Smooth muscle cell of the brain vasculature (primary cell): ENCODE measurements at places on chromosomes 11 and 22.
A peak's percentile ranks its signal among the peaks of the same experiment; 100 is the strongest.

DNA sequence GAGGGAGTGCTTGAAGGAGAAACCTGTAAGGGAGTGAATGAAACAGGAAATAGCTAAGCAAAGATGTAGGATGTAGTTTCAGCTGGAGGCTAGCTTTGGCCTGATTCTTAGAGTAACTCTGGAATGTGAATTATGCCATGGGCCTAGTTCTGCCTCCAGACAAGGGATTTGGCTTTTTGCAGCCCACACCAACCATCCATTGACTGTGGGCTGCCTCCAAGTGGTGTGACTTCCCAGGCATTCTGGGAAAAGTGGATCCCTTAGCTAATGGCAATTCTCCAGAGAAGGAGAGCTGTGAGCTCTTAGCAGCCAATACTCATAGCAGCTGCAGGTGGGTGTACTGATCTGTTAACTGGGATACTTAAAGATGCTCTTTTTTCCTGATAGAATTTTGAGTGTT lies 2.0 kb upstream of the OR9I1 start:
- DNase-seq: no peak

DNA sequence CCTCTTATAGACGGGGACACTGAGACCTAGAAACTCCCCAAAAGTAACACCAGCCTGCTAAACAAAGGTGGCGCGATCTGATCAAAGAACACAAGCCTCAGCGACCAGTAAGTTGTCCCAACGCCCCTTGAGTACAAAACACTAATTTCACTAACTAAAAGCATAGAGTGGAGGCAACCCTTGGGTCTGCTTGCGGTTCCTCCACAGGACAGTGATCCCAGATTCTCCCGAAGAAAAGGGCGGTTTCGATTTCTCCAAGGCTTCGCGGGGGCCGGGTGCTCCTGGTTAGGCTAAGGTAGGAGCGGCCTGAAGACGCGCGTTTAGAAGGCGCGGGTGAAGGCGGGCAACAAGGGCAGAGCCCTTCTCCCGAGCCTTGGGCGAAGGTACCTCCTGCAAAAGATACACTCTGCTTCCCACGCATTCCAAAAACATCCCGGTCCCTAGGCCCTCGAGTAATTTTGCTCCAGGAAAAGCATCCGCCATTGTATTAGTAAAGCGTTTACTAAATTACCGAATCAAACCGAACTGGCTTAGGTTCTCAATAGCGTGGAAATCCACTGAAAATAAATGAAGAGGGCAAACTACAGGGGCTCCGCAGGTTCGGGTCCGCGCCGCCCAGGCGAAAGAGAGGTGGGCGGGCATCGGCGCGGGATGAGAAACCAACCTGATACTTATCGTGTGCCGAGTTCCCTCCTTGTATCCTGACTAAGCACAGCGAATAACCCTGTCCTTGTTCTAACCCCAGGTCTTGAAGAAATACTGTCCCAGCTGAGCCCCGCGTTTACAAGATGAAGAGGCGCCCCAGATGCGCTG lies 2.0 kb downstream of the WT1 start:
- DNase-seq: no peak

DNA sequence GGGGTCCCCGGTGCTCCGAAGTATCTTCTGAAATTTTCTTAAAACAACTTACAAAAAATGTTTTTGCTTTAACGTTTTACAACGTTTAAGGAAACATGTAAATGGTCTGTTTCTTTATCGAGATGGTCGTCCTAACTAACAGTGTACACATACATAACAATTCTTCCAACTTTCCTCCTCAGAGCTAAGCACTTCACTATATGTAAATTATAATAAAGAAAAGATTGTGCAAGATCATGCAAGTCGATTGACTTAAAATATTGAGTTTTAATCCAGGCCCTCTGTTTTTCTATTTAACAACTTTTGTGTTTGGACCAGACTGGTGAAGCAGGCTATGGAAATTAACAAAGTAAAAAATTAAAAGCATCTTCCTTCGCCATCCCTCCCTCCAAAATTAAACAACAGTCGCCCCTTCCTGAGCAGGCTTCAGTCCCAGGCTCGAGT lies 4.9 kb downstream of the ALX4 start:
- DNase-seq: no peak

DNA sequence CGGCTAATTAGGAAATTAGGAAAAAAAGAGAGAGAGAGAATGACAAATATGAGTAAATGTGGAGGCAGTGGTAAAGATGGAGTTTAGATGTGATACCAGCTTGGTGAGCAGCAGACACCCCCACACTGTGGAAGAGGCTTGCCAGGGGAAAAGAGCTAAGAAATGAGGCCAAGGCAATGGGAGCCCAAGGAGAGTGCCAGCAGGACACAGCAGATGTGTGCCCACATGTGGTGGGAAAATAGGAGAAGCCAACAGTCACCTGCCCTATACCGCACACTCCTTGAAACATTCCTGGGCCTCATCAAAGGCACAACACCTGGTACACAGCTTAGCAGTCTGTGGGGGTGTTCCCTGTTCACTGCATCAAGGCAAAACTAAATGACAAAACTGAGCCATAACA lies 104.9 kb downstream of the FAM76B start:
- no peak for DNase-seq

- no peak for DNase-seq
These were observed 110.2 kb downstream of the TEAD1 start for GRCh38 chr11:12784445-12784844.

GRCh38 chr11:10990160-10990559 lies 132.3 kb upstream of the ZBED5 start:
- DNase-seq: no peak

- no peak for DNase-seq
These were observed 299.7 kb downstream of the TTC28 start for GRCh38 chr22:28379951-28380350.

DNA sequence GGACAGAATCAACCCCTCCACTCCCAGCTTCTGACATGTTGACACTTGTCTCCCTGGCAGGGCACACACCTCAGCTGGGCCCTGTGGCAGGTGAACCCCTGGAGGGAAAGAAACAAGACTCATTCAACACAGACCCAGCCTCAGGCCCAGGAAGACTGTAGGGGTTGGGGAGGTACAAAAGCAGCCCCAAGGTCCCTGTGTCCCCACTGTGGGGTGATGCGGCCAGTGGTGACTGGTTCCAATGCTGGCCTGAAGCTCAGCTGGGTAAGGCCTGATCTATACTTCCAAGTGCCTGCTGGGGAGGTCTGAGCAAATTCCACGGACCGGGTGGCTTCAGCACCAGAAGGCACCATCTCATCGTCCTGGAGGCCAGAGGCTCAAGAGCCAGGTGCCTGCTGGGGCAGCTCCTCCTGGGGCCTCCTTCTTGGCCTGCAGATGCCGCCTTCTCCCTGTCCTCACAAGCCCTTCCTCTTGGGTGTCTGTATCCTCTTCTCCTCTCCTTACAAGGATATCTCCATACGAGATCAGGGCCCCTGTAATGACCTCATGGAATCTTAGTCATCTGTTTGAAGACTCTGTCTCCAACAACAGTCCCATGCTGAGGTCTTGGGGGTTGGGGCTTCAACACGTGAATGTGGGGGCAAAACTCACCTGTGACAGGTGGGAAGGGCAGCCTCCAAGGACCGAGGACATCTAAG lies 1492.1 kb downstream of the BRD1 start:
- no peak for DNase-seq

GRCh38 chr11:79564288-79564925 lies 123.6 kb upstream of the TENM4 start:
- DNase-seq: no peak

GRCh38 chr11:48122246-48122645 lies 94.4 kb upstream of the OR4B1 start:
- no peak for DNase-seq

- no peak for DNase-seq
These were observed 3.9 kb upstream of the ZBED5 start for GRCh38 chr11:10861799-10862198.

DNA sequence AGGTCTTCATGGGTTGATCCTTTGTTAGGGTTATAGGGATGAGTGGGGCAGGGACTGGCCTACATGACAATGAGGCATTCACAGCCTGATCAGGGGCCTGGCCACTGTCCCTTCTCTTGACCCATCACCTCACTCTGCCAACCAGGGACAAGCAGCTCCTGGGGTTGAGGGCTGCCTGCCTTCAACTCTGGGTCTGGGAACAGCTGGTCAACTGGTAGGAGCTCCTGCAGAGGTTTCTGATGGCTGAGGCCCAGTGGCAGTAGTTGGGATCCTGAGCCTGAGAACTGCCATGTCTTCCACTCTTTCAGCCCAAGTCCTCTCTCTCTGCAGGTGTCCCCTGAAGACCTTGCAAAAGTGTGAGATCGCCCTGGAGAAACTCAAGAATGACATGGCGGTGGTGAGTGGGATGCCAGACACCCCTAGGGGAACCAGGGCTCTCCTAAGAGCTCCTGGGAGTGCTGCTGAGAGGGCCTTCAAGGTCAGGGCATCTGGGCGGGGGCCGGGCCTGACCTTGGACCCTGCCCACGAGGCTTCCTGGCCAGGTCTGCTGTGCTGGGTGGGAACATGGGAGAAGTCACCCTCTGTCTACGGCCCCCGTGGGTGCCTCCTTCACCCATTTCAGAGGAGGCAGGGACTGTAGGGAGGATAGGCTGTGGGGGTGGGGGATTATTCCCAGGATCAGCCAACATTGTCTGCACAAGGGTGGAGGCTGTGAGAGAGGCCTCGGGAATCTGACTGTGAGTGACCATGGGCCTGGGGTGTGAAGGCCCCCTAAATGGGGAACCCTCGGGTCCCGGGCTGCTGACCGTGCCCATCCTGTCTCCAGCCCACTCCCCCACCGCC lies 76.8 kb downstream of the MED15 start:
- no peak for DNase-seq

DNA sequence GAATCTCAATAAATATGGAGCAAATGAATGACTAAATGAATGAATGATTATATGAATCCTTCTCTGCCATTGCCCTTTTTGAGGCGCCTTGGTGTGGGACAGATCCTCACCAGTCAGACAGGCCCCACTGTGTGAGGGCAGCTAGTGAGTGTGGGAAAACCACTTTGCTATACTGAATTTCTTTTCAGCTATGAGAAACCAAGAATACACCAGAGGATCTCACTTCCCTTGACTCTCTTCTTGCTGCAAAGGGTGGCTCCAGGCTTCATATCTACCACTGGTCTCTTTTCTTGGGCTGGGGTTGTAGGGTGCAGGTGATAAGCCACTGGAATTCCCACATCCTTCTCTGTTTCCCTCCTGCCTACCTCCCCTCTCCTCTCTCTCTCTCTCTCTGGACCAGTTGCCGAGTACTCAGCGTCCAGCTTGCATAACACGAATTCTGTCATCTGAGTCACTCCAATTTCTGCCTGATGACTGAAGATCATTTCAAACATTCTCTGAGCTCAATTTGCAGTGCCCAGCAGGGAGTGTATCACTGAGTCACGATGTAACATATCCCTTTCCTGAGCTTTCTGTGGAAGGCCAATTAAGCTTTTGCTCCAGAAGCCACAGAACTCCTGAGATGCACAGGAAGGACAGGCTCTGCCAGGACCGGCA lies 304.3 kb upstream of the NCAM1 start:
- peak; percentile 39 for DNase-seq

GRCh38 chr11:94664346-94664745 lies 97.2 kb downstream of the PIWIL4 start:
- no peak for DNase-seq

GRCh38 chr22:27836181-27836580 lies 34.6 kb upstream of the MN1 start:
- no peak for DNase-seq

- DNase-seq: no peak
These were observed 12.7 kb upstream of the CAPN5 start for GRCh38 chr11:77054084-77054483.

DNA sequence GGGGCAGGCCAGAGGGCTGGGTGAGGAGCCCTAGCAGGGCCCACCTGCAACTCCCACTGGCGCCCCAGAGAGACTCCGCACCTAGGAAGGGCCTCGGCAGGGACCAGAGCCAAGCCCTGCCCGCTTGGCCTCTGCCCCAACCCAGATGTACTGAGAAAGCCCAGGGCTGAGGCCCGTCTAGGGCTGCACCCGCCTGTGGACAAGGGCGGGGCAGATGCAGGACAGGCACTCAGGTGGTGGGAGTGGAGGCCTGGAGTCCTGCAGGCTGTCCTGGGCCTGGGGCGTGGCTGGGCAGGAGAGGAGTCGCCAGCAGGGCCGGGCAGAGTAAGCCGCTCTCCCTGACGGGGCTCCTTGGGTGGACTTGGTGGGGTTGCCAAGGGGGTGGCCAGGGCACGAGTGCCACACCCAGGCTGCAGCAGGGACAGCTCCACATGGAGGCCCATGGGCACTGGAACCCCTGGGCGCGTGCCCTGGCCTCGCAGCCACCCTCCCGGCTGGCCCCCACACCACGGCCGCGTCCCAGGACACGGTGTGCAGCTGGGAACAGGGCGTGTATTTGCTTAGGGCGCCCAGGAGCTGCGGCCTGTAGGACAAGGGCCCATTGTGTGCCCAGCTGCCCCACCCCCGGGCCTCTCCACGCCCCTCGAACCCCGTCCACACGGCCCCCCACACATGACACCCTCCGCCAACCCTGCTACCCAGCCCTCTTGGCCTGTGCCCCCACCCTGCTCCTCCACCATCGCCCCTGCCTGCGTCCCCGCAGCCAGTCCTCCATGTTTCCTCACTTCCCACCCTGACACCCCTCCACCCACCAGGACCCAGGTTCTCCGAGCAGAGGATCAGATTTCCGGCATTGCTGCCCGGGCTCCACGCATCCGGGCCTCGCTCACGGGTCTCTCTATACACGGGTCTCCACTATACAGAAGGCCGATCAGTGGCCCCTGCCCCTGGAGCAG lies 11.3 kb upstream of the PIM3 start:
- no peak for DNase-seq

GRCh38 chr11:19447150-19447566 lies 206.4 kb upstream of the E2F8 start:
- DNase-seq: no peak

GRCh38 chr11:995044-995751 lies 41.3 kb downstream of the MUC6 start:
- no peak for DNase-seq

- DNase-seq: no peak
These were observed 3.8 kb upstream of the CCDC86 start for GRCh38 chr11:60838132-60838531.

DNA sequence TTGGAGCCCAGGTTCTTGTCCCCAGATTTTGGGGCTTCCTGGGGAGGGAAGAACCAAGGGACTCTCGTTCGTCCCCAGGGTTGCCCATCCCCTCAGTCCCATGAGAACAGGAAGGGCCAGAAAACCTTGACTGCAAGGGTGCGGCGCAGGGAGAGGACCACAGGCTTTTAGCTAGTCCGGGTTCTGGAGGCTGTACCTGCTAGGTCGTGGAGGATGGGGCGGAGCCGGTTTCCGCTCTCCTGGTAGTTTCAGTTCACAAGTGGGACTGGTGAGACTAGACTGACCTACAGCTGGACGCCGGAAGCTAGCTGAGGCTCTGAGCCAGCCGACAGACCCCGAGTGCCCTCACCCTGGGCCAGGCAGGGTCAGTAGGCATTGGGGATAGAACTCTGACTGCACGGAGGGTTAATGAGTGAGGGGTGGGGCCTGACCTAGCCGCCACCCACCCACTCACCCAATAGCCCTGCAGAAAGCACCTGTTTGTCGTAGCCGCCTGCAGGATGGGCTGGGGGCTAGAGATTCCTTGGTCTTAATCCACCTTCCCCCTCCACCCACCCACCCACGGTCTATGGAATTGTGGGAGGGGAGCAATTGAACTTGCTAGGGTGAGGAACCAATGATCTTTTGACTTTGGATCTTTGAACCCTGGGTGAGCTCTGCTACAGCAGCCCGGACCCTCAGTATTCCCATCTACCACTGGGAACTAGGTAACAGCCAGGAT lies 1.5 kb downstream of the MAFF start:
- no peak for DNase-seq
